Stimulated activated CD8-positive, alpha-beta memory T cell treated with anti-CD3 and anti-CD28 coated beads, Interleukin-7, amount 100 ng/mL, for 48 hours (primary cell): ENCODE measurements at places on chromosomes 6 and 20.

DNA sequence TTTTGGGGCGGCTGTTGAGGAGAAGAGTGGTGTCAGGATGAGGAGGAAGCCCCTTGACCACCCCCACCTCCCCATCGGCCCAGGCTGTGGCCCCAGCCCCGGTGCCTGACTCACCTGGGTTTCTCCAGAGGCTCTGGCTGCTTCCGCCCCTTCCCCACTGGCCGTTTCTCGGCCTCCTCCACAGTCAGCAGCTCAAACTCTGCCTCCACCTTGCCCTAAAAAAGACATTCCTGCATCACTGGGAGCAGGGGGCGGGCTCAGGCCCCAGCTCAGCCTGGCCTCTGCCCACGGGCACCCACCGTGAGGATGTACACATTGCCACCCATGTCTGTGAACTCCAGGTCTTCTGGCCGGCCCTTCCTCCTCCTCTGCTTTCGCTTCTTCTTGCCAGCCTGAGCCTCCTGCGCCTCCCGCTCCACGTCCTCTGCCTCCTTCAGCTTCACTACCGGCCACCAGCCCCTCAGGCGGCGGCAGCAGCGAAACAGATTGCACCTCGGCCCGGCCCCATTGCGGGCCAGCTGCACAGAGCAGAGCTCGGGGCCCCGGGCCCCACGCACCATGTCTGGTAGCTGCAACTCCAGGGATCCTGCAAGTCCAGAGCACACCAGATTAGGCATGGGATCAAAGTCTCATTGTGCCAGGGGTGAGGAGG is 17.3 kb downstream of the ERGIC3 start:
- DNase-seq: no peak

DNA sequence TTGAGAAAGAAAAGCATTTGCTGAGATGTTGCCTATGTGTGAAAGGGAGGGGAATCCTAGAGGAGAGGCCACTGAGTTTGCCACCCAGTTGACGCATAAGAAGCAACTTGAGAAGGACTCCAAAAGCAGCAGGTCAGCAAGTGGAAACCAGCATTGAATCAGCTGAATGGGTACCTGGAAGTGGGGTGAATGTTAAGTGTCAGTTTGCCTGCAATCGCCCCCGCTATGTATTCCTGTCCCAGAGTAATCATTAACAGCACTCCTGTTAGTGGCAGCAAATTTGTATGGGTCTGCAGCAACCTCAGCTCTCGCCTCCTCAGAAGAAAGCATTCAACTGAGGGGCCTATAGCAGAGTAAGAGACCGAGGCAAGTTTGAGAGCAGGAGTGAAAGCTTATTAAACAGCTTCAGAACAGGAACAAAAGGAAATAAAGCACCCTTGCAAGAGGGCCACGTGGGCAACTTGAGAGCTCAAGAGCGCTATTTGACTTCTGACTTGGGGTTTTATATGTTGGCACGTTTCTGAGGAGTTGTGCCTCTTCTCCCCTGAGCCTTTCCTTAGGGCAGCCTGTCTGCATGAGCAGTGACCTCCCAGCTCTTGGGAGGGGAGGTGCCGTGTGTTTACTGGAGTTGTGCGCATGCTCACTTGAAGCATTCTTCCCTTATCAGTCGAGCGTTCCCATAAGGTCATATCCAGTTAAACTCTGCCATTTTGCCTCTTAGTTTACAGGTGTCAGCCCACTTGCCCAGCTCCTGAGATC is 122.6 kb upstream of the PHACTR1 start:
- DNase-seq: no peak

DNA sequence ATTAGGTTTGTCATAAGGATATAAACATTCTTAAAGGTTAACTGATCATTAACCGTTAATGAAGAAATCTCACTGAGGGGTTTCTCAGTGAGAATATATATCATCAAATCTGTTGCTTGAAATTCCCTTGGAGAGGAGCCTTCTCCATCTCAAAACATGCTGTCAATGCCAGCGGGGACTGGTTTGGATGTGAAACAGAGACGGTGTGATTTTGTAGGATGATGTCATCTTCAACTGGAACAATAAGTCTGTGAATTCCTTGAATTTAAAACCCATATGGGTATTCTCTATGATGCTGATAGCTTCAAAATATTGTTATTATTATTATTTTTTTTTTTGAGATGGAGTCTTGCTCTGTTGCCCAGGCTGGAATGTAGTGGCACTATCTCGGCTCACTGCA is 75.9 kb downstream of the GMPR start:
- DNase-seq: no peak

DNA sequence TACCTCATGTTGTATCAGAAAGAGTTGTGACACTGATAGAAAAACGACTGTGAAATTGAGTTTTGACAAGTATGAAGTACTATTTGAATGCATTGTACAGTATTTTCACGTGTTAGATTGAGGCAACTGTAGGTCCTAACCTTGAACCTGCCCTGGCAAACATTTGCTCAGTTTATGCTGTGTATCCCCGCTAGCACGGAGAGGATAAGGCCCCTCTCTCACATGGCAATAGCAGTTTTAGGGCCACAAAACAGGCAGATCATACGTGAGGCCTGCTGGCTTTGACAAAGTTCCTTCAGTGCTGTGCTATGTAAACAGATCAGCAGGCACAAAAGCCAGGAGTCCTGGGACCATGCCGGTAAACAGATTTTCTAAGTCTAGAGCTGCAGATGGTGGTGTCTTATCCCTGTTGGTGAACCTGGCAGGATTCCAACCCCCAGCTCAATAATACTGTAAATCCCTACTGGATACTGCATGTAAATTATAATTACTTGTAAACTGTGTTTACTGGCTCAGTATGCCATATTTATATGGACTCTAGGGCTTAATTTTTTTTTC is 23.8 kb upstream of the FAM217A start:
- no peak for DNase-seq

DNA sequence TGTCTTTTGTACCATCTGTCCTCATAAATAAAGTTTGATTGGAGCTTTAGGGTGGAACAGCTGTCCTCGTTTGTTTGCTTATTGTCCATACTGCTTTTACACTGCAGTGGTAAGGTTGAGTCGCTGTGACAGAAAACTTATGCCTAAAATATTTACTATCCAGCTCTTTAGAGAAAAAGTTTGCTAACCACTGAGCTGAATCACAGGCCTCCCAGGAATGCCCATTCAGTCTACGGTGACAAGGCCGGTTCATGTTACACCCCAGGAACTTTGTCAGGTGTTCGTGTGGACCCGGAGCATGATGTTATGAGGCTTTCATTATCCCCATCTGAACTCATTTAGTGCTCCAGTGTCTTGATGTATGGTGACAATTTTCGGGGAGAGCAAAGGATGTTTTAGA is 401.1 kb downstream of the SAMD5 start:
- DNase-seq: no peak

GRCh38 chr6:56380476-56380875 is 133.1 kb upstream of the COL21A1 start:
- DNase-seq: no peak

- no peak for DNase-seq
Observed at GRCh38 chr6:35141007-35141655, at the start of gene TCP11. Gene TCP11, minus strand, starts transcription at chr6:35141339. Its CDS starts 469 bp downstream, at chr6:35140870.

- no peak for DNase-seq
Observed at GRCh38 chr6:118932421-118932820, 2.5 kb downstream of the MCM9 start.

- no peak for DNase-seq
Observed at GRCh38 chr6:125784365-125784764, 6.4 kb upstream of the NCOA7 start.

DNA sequence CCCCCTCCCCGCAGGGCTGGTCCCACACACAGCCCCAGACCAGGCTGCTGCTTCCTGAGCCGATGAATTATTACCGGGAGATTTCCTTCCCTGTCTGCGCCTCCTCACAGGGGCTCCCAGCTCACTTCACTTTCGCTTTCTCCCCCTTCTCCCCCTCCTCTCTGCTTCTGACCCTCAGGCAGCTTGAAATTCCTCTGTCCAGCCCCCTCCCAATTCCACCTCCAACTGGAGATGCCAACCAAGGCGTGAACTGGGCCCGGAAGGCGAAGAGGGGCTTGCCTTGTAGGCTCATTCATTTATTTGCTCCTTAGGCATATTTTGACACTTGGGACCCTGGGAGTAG is 1.7 kb upstream of the TCF15 start:
- no peak for DNase-seq

DNA sequence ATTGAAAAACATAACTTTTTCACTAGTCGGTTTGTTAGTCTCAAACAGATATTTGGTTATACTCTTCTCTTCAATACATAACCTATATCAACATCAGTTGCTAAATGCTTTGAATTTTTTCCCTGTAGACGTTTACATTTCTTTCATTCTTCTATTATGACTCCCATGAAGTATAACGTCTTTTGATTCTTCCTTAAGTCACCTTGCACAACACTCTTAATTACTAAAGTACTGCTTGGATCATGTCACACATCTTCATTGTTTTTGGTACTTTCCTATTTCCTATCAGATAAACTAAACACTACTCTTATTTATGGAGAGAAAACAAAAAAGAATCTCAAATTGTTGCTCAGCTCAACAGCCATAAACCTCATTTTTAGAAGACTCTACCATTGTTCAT is 23.0 kb upstream of the BMP5 start:
- DNase-seq: no peak

DNA sequence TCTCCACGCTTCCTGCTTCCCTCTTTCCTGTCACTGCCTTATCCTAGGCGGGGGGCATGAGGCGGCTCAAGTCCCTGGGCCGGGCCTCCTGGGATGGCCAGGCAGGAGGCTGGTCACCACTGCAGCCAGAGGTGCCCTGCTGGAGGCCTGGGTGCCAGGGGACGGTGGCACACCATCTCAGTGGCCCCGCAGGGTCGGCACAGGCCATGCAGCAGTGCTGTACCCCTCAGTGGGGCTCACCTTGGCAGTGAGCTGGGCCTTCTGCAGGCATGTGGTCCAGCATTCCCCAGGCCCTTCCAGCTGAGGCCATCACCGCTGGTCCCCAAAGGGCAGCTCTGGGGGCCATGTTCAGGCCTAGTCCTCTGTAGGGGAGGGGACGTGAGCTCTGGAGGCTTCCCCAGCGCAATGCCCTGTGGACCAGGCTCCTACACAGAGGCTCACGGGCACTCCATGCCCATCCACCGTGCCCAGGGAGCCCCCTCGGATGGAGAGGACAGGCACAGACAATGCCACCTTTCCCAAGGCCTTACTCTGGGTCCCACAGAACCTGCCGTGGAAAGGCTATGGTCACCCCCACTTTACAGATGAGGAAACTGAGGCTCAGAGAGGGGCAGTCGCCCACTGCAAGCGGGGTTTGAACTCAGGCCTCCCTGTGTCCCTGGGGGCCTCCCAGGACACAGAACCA is 123.8 kb downstream of the TAF4 start:
- DNase-seq: no peak

DNA sequence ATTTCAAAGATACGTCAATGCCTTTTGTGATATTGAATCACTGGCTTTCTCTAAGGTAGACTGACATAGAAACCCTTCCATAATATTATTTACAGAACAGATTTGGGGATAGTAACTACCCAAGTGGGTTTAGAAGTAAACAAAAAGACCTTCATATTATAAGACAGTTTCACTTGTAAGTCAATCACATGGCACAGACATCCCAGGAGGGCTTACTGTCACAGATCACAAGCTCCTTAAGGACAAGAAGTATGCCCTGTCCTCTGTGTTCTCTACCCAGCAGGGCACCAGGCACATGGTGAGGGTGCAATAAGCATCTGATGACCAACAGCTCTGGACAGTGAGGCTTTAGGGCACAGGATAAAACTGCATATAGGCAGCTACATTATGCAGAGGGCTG is 135.9 kb upstream of the SLC22A16 start:
- DNase-seq: no peak

- DNase-seq: no peak
Observed at GRCh38 chr20:37669773-37670236, 24.0 kb upstream of the CTNNBL1 start.

DNA sequence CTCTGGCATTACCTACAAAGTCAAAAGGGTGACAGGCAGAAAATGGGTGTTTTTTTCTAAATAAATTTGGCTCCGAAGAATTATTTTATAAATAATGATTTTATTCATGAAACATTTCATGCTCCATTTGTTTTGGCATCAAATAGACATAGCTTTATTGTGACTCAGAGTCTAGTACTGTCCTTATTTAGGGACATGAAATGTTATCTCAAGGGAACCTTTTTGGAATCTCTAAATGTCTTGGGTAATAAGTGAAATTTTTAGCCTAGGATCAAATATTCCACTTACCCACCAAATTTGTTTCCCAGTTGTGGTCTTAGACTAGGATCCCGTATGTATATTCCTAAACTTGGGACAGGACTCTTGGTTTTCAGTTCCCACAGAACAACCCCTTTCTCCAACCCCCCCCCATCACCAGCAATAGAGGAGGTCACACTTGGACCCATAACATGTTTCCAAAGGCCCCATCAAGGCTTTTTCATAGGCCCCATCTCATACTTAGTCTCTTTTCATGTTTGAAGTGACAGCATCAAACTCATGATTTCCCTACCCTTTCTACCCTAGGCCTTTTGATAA is 81.8 kb downstream of the JAG1 start:
- DNase-seq: no peak

- DNase-seq: no peak
Observed at GRCh38 chr6:29590218-29590808, 5.4 kb downstream of the OR2H2 start.

- DNase-seq: no peak
Observed at GRCh38 chr6:128032042-128032441, 131.2 kb upstream of the THEMIS start.

GRCh38 chr6:17710331-17710730 is 3.6 kb upstream of the NUP153 start:
- no peak for DNase-seq

DNA sequence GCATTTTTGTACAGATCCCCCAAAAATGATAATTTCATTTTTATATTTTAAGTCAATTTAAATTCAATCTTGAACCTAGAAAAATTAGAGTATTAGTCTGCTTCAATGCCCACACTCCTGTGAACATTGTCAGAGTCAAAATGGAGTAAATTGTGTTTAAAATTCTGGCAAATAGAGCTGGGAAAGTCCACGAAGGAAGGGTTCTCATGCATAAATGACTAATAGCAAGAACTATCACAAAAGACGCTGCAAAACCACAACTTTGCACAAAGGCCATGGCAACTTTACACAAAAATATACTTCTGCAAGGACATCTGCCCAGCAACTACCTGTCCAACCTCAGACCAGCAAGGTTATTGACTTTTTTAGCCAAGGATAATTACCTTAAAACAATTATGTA is 203.2 kb upstream of the SMLR1 start:
- DNase-seq: no peak

- no peak for DNase-seq
Observed at GRCh38 chr6:135555550-135555949, 58.0 kb upstream of the AHI1 start.

- DNase-seq: no peak
Observed at GRCh38 chr6:104881964-104882668, 22.4 kb upstream of the HACE1 start.
